ENCODE measurements at places on chromosomes 6 and 20. TPM values are rescaled to one million over a fixed set of nuclear protein-coding genes. Genes with fewer than 3 reads are reported as not detected.

The ADGRG6 gene
- 0.49 TPM for total RNA-seq

The SH3BGRL2 gene
- 12.0 TPM for total RNA-seq

The GSTA3 gene
- not detected for total RNA-seq

The OXT gene
- total RNA-seq: not detected

The SLC26A8 gene
- not detected for total RNA-seq

The ULBP2 gene
- total RNA-seq: 2.6 TPM

The CST1 gene
- not detected for total RNA-seq

DNA sequence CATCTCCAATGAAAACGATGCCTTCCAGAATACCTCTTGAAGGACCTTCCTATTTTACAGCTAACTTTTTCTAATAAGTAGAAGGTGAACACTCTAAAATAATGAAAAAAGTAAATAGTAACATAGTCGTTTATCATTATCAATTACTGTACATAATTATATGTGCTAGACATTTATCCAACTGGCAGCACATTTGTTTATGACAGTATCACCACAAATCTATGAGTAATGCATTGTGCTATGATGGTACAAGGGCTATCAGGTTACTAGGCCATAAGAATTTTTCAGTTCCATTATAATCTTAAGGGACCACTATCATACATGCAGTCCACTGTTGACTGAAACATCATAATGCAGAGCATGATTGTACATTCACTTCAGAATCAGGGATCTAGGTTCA, 68.4 kb downstream of the ATG5 start:
- no peak overlapping the region for H3K4me3 ChIP-seq
- peaks cover 22% of the 10 kb centered on the region for H3K4me1 ChIP-seq
- no peak overlapping the region for H3K27ac ChIP-seq
- no peak for DNase-seq

- H3K27me3 ChIP-seq: no peaks in the 10 kb centered on the region
- peaks cover 18% of the 10 kb centered on the region for H3K4me1 ChIP-seq
- no peak for DNase-seq
- no peak overlapping the region for H3K27ac ChIP-seq
- no peak overlapping the region for H3K4me3 ChIP-seq
Observed at GRCh38 chr6:37628611-37629320, 68.9 kb downstream of the MDGA1 start.

- no peak for DNase-seq
- H3K4me1 ChIP-seq: no peaks in the 10 kb centered on the region
- no peaks in the 10 kb centered on the region for H3K27me3 ChIP-seq
- no peak overlapping the region for H3K4me3 ChIP-seq
- H3K36me3 ChIP-seq: no peaks in the 10 kb centered on the region
Observed at GRCh38 chr6:69609836-69610472, 186.9 kb downstream of the LMBRD1 start.

DNA sequence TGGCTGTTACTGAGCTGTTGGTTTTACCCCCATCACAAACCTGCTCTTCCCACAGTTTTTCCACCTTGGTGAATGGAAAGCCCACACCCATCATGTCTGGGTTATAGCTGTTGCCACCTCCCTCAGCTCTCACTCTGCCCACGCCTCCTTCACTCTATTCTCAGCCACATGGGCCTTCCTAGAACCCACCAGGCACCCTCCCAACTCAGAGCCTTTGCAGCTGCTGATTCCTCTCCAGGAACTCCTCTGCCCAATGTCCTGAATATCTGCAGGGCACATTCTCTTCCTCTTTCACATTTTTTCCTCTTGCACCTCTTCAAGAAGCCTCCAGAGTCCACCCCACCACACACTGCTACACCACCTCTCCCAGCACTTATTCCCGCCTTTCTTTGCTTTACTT, 177.4 kb downstream of the TBXT start:
- no peak overlapping the region for H3K27ac ChIP-seq
- DNase-seq: no peak
- no peaks in the 10 kb centered on the region for H3K36me3 ChIP-seq

DNA sequence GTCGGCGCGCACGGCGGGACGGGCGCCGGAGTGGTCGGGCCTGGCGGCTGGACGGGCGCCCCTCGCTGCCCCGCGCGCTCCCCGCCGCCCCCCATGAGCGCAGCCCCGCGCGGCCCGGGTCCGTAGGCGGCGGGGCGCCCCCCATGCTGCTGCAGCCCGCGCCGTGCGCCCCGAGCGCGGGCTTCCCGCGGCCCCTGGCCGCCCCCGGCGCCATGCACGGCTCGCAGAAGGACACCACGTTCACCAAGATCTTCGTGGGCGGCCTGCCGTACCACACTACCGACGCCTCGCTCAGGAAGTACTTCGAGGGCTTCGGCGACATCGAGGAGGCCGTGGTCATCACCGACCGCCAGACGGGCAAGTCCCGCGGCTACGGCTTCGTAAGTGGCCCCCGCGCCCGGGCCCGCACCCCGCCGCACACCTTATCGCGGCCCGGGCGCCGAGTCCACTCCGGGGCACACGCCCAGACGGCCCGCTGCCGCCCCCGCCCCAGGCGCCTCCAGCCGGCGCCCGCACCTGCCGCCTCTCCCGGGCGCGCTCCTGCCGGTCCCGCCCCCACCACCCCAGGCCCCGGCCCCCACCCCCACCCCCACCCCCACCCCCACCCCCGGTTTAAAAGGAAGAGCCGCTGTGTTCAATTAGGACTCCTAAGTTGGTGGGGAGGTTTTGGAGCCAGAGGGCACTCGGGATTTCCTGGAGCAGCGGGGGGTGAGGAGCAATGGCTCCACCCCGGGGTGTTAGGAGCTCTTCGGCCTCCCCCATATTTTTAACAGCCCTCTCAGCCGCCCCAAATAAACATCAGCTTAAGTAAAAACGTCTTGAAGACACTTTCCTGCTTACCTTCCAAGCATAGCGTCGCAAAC, 474 bp downstream of the RBM38 start:
- H3K36me3 ChIP-seq: peaks cover 31% of the 10 kb centered on the region
- H3K27ac ChIP-seq: peak overlapping the region; percentile 63
- H3K4me3 ChIP-seq: peak overlapping the region; percentile 72
- peak; percentile 51 for DNase-seq
- H3K4me1 ChIP-seq: peaks cover 18% of the 10 kb centered on the region
- H3K27me3 ChIP-seq: no peaks in the 10 kb centered on the region

GRCh38 chr6:155253337-155253736, 10.5 kb upstream of the CLDN20 start:
- no peaks in the 10 kb centered on the region for H3K27me3 ChIP-seq
- peaks cover 33% of the 10 kb centered on the region for H3K36me3 ChIP-seq
- H3K27ac ChIP-seq: no peak overlapping the region
- H3K4me3 ChIP-seq: no peak overlapping the region
- no peak for DNase-seq
- no peaks in the 10 kb centered on the region for H3K4me1 ChIP-seq

- H3K27ac ChIP-seq: no peak overlapping the region
- H3K4me1 ChIP-seq: no peaks in the 10 kb centered on the region
- H3K36me3 ChIP-seq: no peaks in the 10 kb centered on the region
- H3K4me3 ChIP-seq: no peak overlapping the region
Observed at GRCh38 chr6:42498473-42499128, 46.9 kb upstream of the TRERF1 start.

DNA sequence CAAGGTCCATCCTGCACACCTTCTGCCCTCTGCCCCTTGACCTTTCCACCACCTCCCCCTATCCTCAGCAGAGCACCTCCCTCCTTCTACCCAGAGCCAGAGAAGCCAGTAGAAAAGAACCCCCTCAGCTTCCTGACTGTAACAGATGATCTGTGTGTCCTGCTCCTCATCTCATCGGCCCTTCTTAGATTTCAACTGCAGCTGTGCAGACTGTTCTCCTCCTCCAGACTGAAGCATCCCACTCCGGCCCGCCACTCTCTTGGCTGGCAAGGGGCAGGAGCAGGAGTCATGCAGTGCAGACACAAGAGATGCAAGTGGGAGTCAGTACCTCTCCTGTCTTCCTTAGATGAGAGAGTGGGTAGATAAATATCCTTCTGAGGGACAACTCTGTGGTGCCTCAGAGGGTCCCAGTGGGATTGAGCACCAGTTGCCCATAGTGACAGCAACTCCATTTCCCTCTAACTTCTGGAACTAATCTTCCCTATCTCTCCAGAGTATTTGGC, 163.5 kb upstream of the MLN start:
- H3K4me1 ChIP-seq: no peaks in the 10 kb centered on the region
- H3K27me3 ChIP-seq: no peaks in the 10 kb centered on the region

DNA sequence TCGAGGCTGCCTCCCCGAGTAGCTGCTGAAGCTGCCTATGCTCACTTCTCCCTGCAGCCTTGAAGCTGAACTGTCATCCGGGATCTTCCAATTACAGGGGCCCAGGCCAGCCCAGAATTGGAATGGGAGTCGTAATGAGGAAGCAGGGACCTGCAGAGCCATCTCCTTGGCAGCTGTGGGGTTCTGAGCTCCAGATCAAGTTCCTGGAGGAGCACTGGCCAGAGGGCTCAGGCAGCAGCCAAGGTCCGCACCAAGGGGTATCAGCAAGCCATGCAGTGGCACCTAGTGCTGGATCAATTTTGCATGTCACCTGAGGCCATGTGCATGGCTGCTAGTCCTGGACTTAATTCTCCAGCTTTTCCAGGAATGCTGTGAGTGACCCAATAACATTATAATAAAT, 163.2 kb upstream of the TSHZ2 start:
- no peaks in the 10 kb centered on the region for H3K27me3 ChIP-seq
- H3K27ac ChIP-seq: no peak overlapping the region
- no peaks in the 10 kb centered on the region for H3K36me3 ChIP-seq
- H3K4me1 ChIP-seq: no peaks in the 10 kb centered on the region

GRCh38 chr20:61731363-61732181, 334.1 kb downstream of the TAF4 start:
- no peak overlapping the region for H3K27ac ChIP-seq
- DNase-seq: no peak
- peaks cover 35% of the 10 kb centered on the region for H3K27me3 ChIP-seq
- no peaks in the 10 kb centered on the region for H3K36me3 ChIP-seq
- H3K4me3 ChIP-seq: no peak overlapping the region
- peaks cover 4% of the 10 kb centered on the region for H3K4me1 ChIP-seq

- H3K27me3 ChIP-seq: no peaks in the 10 kb centered on the region
- DNase-seq: peak; percentile 51
- no peak overlapping the region for H3K27ac ChIP-seq
- no peak overlapping the region for H3K4me3 ChIP-seq
- no peaks in the 10 kb centered on the region for H3K4me1 ChIP-seq
Observed at GRCh38 chr6:119742188-119742803, 392.7 kb upstream of the MAN1A1 start.

DNA sequence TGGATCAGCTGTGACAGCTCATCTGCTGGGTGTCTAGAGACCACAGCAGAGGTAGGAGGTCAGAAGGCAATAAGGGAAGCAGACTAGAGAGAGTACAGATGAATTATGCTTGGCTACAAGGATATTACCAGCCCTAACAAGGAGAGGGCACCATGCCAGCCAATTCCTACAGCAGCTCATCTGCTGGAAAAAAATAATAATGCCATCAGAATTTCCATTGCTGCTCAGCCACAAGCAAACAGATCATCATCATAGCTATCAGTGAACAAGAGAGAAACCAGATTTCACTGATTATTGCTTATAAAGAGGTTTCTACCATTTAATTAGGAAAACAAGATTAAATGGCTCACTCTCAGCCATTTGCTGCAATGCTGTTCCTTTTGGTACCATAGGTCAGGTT, 66.5 kb downstream of the PSMG4 start:
- no peaks in the 10 kb centered on the region for H3K36me3 ChIP-seq
- no peak overlapping the region for H3K27ac ChIP-seq
- no peak for DNase-seq
- no peak overlapping the region for H3K4me3 ChIP-seq

GRCh38 chr6:108243836-108244235, 17.0 kb downstream of the SNX3 start:
- no peak overlapping the region for H3K27ac ChIP-seq
- no peaks in the 10 kb centered on the region for H3K36me3 ChIP-seq
- H3K27me3 ChIP-seq: no peaks in the 10 kb centered on the region
- no peak overlapping the region for H3K4me3 ChIP-seq
- no peak for DNase-seq

GRCh38 chr6:51112731-51113130, 294.1 kb downstream of the TFAP2B start:
- H3K27me3 ChIP-seq: no peaks in the 10 kb centered on the region
- no peaks in the 10 kb centered on the region for H3K36me3 ChIP-seq
- H3K4me1 ChIP-seq: no peaks in the 10 kb centered on the region
- no peak for DNase-seq
- H3K4me3 ChIP-seq: no peak overlapping the region

- H3K4me1 ChIP-seq: no peaks in the 10 kb centered on the region
- H3K36me3 ChIP-seq: no peaks in the 10 kb centered on the region
- no peak overlapping the region for H3K27ac ChIP-seq
- H3K4me3 ChIP-seq: no peak overlapping the region
- no peak for DNase-seq
Observed at GRCh38 chr20:16710781-16711180, 19.0 kb upstream of the SNRPB2 start.

DNA sequence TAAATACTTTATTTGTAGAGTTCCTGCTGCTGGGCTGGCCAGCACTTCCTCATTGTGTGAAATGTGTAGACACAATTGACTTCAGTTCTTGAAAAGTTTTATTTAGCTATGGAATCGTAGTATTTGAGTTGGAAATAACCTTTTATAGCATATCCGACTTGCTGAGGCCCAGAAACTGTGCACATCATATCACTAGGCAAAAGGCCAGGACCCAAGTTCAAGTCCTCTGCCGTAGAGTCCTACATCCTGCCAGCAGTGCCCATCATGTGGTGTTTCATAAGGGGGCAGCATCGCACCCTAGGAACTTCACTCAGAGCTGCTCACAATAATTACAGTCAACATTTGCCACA, 207.7 kb upstream of the SNX9 start:
- H3K36me3 ChIP-seq: no peaks in the 10 kb centered on the region
- no peak overlapping the region for H3K27ac ChIP-seq
- H3K4me1 ChIP-seq: no peaks in the 10 kb centered on the region
- no peak overlapping the region for H3K4me3 ChIP-seq
- DNase-seq: no peak
- no peaks in the 10 kb centered on the region for H3K27me3 ChIP-seq

DNA sequence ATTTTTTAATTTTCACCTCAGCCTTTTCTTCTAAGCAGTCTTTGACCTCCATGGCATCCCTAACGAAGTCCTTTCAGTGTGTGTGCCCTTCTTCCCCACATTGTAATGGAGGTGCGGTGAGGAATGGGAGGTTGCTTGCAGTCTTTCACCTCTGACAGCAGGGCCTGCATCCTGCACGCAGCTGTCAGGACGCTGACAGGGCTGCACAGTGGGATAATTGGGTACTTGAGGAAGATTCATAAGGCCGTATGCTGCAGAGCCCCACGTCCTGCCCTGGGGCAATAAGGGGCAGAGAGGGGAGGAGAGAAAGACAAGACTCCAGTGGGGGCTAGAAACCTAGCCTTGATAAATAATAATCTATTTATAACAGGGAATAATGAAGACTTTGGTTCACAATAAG, 184.7 kb downstream of the SAMD5 start:
- H3K4me3 ChIP-seq: no peak overlapping the region
- no peaks in the 10 kb centered on the region for H3K4me1 ChIP-seq
- no peak for DNase-seq
- no peak overlapping the region for H3K27ac ChIP-seq

All from A673 (cell line).